ENCODE measurements at places on chromosomes 16 and 17.

GRCh38 chr17:8558144-8558543 is 72.4 kb downstream of the MYH10 start:
- H3K27ac ChIP-seq = peak overlapping the region; percentile 74
- no peaks in the 10 kb centered on the region for H3K27me3 ChIP-seq
- peaks cover 10% of the 10 kb centered on the region for H3K36me3 ChIP-seq

DNA sequence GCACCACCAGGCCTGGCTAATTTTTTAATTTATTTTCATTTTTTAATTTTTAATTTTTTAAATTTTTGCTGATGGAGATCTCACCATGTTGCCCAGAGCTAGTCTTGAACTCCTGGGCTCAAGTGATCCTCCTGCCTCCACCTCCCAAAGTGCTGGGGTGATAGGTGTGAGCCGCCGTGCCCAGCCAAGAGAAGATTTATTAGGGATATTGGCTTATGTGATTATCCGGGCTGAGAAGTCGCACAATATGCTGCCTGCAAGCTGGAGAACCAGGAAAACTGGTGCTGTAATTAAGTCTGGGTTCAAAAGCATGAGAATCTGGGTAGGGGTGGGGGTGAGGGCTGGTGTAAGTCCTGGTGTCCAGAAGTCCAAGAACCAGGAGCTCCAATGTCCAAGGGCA is 2.5 kb upstream of the C16orf90 start:
- no peak overlapping the region for H3K4me3 ChIP-seq
- DNase-seq = no peak
- no peaks in the 10 kb centered on the region for H3K36me3 ChIP-seq
- no peaks in the 10 kb centered on the region for H3K27me3 ChIP-seq

- no peak overlapping the region for H3K27ac ChIP-seq
- H3K4me1 ChIP-seq = peaks cover 53% of the 10 kb centered on the region
- no peak for DNase-seq
- H3K27me3 ChIP-seq = no peaks in the 10 kb centered on the region
- peak overlapping the region; percentile 73 for H3K4me3 ChIP-seq
- H3K36me3 ChIP-seq = no peaks in the 10 kb centered on the region
These were observed 716 bp downstream of the TK1 start for GRCh38 chr17:78185981-78186691.

DNA sequence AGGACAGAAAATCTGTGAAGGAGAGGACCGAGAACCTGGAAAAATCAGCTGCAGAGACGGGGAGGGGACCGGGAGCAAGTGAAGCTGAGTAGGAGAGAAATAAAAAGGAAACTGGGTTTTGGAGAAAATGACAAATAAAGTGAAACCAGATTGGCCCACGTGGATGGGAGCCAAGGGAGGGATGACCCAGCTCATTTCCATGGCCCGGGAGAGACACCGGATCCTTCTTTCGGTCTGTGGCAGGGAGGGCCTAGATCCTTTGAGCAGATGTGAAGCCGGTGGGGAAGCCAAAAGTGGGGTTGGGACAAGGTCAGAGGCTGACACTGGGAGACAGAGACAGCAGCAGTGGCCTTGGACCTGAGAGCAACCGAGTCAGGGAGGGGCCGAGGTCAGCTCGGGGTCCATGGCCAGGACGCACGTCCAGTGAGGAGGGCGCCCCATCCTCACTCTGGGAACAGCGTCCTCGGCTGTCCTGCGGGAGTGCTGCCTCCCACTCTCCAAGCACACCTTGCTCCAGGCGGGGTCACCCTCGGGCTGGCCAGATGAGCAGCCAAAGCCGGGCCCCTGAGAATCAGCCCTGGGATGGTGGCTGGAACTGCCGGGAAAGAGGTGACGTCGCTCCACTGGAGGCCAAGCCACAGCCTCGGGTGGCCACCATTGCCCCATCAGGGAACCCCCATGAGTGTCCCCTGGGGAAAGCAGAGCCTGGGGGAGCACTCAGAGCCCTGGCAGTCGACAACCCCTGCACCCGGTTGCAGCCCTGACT is 50.8 kb upstream of the CDR2 start:
- peak overlapping the region; percentile 62 for H3K4me3 ChIP-seq
- DNase-seq = no peak
- H3K4me1 ChIP-seq = no peaks in the 10 kb centered on the region
- H3K27ac ChIP-seq = peak overlapping the region; percentile 81
- H3K27me3 ChIP-seq = no peaks in the 10 kb centered on the region
- H3K36me3 ChIP-seq = peaks cover 21% of the 10 kb centered on the region

DNA sequence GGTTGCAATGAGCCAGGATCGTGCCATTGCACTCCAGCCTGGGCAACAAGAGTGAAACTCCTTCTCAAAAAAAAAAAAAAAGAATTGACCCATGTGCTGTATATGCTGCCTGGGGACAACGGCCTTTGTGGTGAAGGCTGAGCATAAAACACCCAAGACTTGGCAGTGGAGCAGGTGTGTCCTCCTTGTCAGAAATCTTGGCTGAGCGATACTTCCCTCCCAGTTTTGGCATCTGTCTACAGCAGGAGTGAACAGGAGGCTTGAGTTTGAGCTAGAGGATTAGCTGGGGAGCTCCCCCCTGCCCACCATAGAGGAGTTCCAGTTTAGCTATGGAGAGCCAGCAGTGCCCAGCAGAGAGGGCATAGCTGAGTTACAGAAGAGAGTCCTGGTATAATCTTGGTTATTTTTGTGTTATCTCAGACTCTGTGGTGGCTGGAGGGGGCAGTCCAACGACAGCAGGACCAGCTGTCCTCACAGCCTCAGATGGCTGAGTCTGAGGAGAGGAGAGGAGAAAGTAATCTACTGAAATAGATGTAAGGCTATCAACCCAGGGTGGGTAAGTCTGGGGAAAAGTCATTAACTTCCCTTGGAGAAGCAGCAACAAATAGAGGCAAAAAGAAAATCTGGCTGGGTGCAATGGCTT is 18.4 kb downstream of the SP2 start:
- no peak overlapping the region for H3K4me3 ChIP-seq
- no peaks in the 10 kb centered on the region for H3K36me3 ChIP-seq
- H3K27ac ChIP-seq = no peak overlapping the region
- no peaks in the 10 kb centered on the region for H3K27me3 ChIP-seq

DNA sequence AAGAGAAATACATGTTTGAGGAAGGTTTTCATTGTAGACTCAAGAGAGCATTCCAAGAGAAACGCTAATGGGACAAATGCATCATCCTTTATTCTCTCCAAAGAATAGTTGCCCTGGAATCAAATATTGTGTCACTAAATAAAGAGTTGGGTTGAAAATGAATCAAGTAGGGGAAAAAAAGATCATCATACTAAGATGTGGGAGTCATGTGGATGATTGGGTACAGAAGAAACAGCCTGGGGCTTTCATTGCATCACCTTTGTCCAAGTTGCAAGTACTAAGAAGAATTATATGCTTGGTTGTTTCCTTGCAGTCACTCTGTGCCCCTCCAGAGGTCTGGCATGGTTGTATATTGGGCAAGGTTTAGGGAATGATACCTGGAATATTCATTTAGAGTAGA is 658.9 kb downstream of the TOX3 start:
- H3K4me1 ChIP-seq = no peaks in the 10 kb centered on the region
- H3K4me3 ChIP-seq = no peak overlapping the region
- H3K36me3 ChIP-seq = no peaks in the 10 kb centered on the region
- H3K27ac ChIP-seq = no peak overlapping the region
- H3K27me3 ChIP-seq = no peaks in the 10 kb centered on the region
- DNase-seq = no peak

GRCh38 chr17:15220785-15221184 is 44.3 kb downstream of the PMP22 start:
- no peaks in the 10 kb centered on the region for H3K4me1 ChIP-seq
- no peaks in the 10 kb centered on the region for H3K36me3 ChIP-seq
- H3K4me3 ChIP-seq = no peak overlapping the region

DNA sequence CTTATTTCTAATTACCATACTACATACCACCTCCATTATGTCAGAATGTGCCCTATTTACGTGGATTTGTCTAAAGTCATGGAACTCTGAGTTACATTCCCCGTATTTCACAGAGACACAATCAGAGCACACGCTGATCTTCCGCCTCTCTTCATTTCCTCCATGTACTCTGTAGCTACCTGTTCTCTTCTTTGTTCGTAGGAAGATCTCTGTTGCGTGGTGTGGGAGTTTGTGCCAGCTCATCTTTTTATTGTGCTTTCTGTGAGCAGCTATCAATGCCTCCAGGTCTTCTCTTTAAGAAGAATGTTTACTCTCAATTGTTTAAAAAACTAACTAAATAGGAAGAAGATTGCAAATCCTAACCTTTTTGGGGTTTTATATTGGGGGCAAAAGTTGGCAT is 26.9 kb downstream of the NLRC5 start:
- no peak for DNase-seq
- no peak overlapping the region for H3K27ac ChIP-seq
- H3K27me3 ChIP-seq = no peaks in the 10 kb centered on the region
- H3K4me1 ChIP-seq = no peaks in the 10 kb centered on the region
- peaks cover 6% of the 10 kb centered on the region for H3K36me3 ChIP-seq
- no peak overlapping the region for H3K4me3 ChIP-seq

GRCh38 chr16:23874613-23875294 is 39.0 kb downstream of the PRKCB start:
- H3K4me1 ChIP-seq = no peaks in the 10 kb centered on the region
- H3K27me3 ChIP-seq = no peaks in the 10 kb centered on the region
- DNase-seq = no peak
- no peak overlapping the region for H3K27ac ChIP-seq

DNA sequence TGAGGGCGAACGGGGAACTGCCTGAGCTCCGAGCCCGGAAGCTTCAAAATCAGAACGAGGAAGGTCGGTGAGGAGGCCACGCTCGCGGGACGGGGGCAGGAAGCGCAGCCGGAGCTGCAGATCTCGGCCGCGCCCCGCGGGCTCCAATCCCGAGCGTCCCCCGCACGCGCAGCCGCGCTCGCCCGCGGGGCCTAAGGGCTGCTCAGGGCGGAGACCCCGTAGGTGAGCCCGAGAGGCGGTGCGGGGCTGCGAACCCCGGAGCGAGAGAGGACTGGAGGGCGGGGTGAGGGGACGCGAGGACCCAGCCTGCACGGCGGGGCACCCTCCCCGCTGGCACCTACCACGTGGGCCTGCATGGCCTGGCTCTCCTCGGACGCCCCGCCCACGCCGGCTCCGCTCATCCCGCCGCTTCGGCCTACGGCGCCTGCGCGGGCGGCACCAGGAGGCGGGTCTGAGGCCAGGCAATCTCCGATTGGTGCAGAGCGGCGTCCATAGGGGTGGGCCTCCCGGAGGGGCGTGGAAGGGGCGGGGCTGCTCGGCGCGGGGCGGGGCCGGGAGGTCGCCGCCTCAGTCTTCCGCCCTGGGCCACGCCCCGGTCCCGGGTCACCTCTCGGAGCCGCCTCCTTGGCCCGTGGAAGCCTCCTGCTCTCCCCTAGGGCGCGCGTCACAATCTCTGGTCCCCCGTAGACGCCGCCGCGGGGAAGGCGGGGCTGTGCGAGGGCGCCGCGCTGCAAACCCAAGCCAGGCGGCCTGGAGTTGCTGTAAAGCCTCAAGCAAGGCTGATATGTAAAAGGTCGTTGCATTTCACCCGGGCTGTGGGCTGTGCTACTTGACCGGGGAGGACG is 27.8 kb upstream of the METRNL start:
- peaks cover 25% of the 10 kb centered on the region for H3K4me1 ChIP-seq
- no peaks in the 10 kb centered on the region for H3K36me3 ChIP-seq
- H3K27ac ChIP-seq = peak overlapping the region; percentile 79

GRCh38 chr17:43875476-43876147 is 28.6 kb downstream of the CD300LG start:
- H3K4me1 ChIP-seq = no peaks in the 10 kb centered on the region
- H3K27me3 ChIP-seq = no peaks in the 10 kb centered on the region
- H3K4me3 ChIP-seq = no peak overlapping the region
- peaks cover 13% of the 10 kb centered on the region for H3K36me3 ChIP-seq

DNA sequence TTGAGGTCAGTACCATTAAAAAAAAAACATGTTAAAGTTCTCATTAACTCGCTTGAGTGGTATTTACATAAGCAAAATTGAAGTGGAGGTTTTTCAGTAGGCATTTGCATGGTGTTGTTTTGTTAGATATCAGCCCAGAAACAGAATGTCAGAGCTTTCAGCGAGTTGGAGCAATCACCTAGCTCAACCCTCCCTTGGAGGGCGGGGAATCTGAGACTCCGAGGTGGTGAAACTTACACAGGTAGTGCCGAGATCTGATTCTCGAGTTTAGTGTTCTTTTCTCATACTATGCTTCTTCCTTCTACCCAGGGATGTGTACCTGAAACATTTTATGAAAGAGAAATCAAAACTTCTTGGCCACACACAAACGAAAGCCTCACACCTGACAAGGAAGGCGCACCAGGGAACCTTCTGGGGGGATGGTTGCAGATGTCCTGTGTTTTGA is 6.6 kb downstream of the SEC14L1 start:
- H3K4me1 ChIP-seq = peaks cover 23% of the 10 kb centered on the region
- no peak overlapping the region for H3K27ac ChIP-seq
- H3K27me3 ChIP-seq = no peaks in the 10 kb centered on the region
- H3K36me3 ChIP-seq = peaks cover 8% of the 10 kb centered on the region
- H3K4me3 ChIP-seq = no peak overlapping the region

DNA sequence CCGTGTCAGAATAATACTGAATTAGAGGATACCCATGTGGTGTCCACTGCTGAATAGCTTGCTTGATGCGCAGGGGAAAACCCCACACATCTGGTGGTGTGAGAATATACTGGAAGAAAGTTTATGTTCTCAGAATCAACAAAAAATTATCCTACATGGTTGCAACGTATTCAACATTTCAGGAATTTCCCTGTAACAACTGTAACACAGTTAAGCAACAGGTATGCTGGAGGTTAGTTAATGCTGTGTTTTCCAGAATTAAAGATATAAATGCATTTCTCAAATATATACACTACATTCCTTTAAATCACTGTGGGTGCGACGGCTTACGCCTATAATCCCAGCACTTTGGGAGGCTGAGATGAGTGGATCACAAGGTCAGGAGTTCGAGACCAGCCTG is 5.4 kb downstream of the CNOT1 start:
- H3K27me3 ChIP-seq = no peaks in the 10 kb centered on the region
- H3K27ac ChIP-seq = no peak overlapping the region
- H3K36me3 ChIP-seq = peaks cover 18% of the 10 kb centered on the region
- no peak overlapping the region for H3K4me3 ChIP-seq
- H3K4me1 ChIP-seq = peaks cover 13% of the 10 kb centered on the region

GRCh38 chr17:78168903-78169793 is 767 bp downstream of the SYNGR2 start:
- peak overlapping the region; percentile 89 for H3K27ac ChIP-seq
- no peaks in the 10 kb centered on the region for H3K36me3 ChIP-seq
- H3K4me3 ChIP-seq = peak overlapping the region; percentile 82
- peaks cover 50% of the 10 kb centered on the region for H3K4me1 ChIP-seq
- H3K27me3 ChIP-seq = no peaks in the 10 kb centered on the region
- DNase-seq = no peak

GRCh38 chr16:72429671-72430081 is 257.7 kb upstream of the PMFBP1 start:
- no peak overlapping the region for H3K4me3 ChIP-seq
- H3K4me1 ChIP-seq = no peaks in the 10 kb centered on the region
- H3K36me3 ChIP-seq = no peaks in the 10 kb centered on the region
- H3K27ac ChIP-seq = no peak overlapping the region
